ENCODE measurements at places on chromosomes 7 and 10. TPM values are rescaled to one million over a fixed set of nuclear protein-coding genes. Genes with fewer than 3 reads are reported as not detected.

DNA sequence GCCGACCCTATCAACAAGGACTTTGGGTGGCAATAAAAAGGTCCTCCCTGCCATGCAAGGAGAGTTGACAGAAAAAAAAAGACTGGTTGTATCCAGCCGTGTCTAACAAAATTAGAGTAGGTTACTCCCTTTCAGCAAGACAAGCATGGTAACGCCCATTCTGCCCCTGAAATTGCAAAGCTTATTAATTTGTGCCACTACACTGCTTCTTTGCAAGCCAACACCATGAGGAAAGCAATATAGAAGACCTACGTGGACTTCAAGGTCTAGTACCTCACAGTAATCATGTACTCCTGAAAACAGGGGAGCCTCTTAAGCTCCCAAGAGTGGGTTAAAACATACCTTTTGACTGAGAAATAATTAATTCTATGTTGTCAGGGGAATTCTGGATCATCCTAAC, 90.3 kb downstream of the FRMPD2 start:
- no peaks in the 10 kb centered on the region for H3K4me1 ChIP-seq
- H3K27ac ChIP-seq = no peak overlapping the region
- H3K36me3 ChIP-seq = no peaks in the 10 kb centered on the region
- DNase-seq = no peak
- H3K27me3 ChIP-seq = no peaks in the 10 kb centered on the region

DNA sequence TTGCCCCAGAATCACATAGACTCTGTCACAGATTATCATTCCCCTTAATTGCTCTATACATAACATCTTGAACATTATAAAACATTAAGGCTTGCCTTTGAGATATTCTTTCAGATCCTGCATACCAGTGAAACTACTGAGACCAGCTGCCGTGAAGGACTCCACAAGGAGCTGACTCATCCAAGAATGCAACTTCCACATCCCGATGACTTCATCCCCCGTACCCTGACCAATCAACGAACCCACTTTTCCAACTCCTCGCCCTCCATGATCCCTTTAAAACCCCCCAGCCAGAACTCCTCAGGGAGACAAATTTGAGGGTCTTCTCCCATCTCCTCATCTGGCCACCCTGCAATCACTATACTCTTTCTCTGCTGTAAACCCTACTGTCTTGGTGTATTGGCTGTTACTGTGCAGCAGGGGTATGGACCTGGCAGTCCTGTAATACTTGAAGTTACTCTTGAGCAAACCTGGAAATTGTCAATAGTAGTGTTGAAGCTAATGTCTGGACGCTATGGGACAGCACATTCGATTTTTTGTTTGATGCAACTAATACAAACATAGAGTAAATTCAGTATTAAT, 49.8 kb downstream of the HTR5A start:
- peaks cover 6% of the 10 kb centered on the region for H3K27me3 ChIP-seq
- H3K4me3 ChIP-seq = no peak overlapping the region
- H3K36me3 ChIP-seq = no peaks in the 10 kb centered on the region
- DNase-seq = no peak
- H3K27ac ChIP-seq = no peak overlapping the region

DNA sequence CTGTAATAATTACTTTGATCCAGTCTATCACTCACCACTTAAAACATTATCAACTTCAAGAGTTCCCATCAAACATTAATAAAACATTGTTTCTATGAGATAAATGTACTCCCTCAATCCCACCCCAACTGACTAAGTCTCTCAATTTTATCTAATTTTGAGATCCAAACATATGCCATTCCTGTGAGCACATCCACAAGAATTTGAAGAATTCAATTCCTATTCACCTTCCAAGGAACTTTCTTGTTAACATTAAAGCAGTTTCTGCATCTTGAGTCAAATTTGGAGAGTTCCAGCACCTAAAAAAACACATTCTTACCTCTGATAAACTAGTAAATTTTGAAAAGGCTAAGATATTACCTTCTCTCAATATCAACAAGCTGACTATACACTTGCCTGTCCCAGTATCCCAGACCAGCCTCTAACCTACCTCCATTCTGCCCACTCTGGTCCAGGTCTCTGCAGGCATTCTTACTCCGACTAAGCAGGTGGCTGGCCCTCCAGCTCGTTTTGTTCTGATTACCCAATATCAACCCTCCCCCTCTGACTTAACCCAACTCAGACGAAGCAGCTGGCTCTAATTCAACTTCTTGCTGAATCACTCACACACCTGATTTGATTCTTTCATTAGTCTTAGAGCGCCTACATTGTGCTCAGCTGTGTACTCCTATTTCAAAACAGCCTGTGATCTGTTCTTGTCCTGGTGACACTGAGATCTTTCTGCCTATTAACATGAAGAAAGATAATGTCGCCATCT, 275.2 kb downstream of the IPMK start:
- DNase-seq = no peak
- H3K27me3 ChIP-seq = no peaks in the 10 kb centered on the region
- no peak overlapping the region for H3K27ac ChIP-seq
- H3K4me1 ChIP-seq = no peaks in the 10 kb centered on the region
- H3K36me3 ChIP-seq = no peaks in the 10 kb centered on the region

- no peak overlapping the region for H3K27ac ChIP-seq
- DNase-seq = no peak
- H3K4me3 ChIP-seq = no peak overlapping the region
- H3K36me3 ChIP-seq = no peaks in the 10 kb centered on the region
- H3K4me1 ChIP-seq = no peaks in the 10 kb centered on the region
- peaks cover 2% of the 10 kb centered on the region for H3K27me3 ChIP-seq
Observed at GRCh38 chr7:28200598-28200997, 20.0 kb upstream of the JAZF1 start.

DNA sequence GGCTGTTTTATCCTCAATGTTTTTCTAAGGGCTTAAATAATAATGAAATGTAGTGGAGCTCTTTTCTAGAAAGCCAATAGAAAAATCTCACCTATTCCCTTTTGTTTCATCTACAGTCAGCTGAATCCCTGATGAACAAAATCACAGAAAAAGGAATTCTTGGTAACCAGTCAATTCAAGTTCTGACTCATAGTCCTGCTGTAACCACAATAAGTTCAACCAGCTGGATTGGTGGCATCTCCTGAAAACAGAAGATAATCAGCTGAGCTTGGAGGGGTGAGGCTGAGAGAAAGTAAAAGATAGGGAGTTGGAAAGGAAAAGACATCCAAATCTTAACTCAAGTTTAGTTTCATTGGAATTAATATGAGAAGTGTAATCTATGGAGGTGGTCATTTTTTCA, 772.1 kb downstream of the CCSER2 start:
- H3K27ac ChIP-seq = no peak overlapping the region
- H3K27me3 ChIP-seq = no peaks in the 10 kb centered on the region
- DNase-seq = no peak

DNA sequence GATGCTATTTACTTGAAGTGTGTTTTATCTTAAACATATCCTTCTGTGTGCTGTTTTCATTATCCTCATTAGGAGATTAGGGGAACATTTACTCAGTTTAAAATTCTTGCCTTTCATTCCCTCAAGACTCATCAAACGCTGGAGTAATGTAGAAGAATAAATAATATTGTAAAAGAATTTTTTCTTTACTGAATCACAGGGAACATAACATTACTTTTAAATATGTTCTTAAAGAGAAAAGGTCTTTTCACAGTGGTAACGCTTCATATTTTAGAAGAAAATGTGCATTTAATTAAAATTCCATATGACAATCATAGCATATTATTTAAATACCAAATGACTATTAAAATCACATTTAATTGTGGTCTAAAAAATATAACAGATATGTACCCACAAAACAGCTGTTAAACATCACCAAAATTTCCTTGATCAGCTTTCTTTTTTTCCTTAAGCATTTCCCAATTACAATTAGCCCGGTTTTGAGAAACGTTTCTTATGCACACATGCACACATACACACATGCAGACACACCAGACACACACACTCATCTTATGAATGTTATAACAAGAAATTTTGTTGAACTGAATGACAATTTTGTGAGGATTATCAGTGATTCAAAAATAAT, 102.0 kb upstream of the GLI3 start:
- no peak for DNase-seq
- no peak overlapping the region for H3K4me3 ChIP-seq
- no peak overlapping the region for H3K27ac ChIP-seq
- no peaks in the 10 kb centered on the region for H3K27me3 ChIP-seq
- H3K4me1 ChIP-seq = no peaks in the 10 kb centered on the region
- no peaks in the 10 kb centered on the region for H3K36me3 ChIP-seq

GRCh38 chr10:4215963-4216575, 431.1 kb upstream of the KLF6 start:
- H3K27ac ChIP-seq = no peak overlapping the region
- no peak overlapping the region for H3K4me3 ChIP-seq
- H3K27me3 ChIP-seq = no peaks in the 10 kb centered on the region
- no peak for DNase-seq
- no peaks in the 10 kb centered on the region for H3K36me3 ChIP-seq

DNA sequence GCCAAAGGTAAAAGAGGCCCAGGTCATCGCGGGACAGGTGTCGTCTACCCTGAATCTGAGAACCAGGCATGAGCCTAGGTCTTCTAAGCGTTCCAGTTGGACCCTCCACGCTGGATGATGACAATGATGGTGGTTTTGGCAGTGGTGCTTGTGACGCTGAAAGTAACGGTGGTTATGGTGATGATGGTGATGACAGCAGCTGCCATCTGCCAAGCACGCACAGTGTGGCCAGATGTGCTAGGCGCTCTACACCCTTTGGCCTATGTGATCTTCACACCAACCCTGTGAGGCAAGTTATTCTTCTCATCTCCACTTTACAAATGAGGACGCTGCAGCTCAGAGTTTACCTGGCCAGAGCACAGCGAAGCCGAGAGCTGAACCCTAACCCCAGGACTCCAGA, 93.9 kb downstream of the FAM53B start:
- H3K27me3 ChIP-seq = no peaks in the 10 kb centered on the region
- no peak for DNase-seq
- no peak overlapping the region for H3K4me3 ChIP-seq
- peak overlapping the region; percentile 98 for H3K27ac ChIP-seq
- peaks cover 55% of the 10 kb centered on the region for H3K36me3 ChIP-seq

GRCh38 chr10:26467639-26468038, 29.5 kb downstream of the APBB1IP start:
- peak overlapping the region; percentile 38 for H3K27ac ChIP-seq
- peaks cover 43% of the 10 kb centered on the region for H3K36me3 ChIP-seq
- no peak for DNase-seq
- H3K27me3 ChIP-seq = no peaks in the 10 kb centered on the region
- peaks cover 87% of the 10 kb centered on the region for H3K4me1 ChIP-seq

DNA sequence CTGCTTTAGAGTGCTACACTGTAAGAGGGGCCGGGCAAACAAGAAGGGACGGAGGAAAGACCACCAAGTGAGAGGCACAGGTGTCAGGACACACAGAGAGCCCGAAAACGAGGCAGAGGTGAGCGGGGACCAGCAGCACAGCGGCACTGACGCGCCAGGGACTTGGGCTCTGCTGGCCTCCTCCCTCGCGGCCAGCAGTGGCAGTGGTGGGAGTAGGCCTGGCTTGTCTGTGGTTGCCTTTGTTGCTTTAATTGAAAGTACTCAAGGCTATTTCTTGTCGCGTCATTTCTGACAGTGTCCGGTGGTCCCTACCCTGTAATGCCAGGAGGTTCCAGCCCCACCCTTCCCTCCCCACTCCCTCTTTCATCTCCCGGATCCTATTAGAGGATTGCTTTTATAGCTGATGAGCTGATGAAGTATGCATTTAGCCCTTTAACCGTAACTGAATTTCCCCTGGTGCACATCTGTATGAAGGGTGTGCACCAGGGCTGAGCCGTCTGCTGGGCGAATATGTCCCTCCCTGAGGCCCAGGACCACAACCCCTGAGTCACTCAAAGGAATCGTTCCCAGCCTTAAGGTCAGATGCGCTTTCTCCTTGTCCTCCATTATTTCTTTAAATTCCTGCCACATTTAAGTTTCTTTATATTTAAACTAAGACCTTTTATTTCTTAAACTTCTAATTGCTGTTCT, 39.5 kb upstream of the FAM20C start:
- no peak overlapping the region for H3K4me3 ChIP-seq
- H3K27ac ChIP-seq = no peak overlapping the region
- no peaks in the 10 kb centered on the region for H3K36me3 ChIP-seq
- no peaks in the 10 kb centered on the region for H3K27me3 ChIP-seq
- H3K4me1 ChIP-seq = peaks cover 10% of the 10 kb centered on the region

DNA sequence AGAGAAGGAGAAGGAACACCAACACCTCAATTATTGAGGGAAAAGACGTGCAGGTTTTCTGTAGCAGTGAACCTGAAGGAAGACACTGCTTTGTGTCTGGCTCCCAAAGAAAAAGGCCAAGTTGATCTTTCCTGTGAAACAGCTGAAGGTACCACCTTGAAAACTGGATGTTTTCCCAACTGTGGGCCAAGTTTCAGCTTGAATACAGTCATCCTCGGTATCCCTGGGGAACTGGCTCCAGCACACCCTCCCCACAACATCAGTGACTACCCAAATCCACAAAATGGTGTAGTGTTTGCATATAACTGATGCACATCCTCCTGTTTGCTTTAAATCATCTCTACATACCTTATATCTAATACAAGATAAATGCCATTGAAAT, 297.0 kb upstream of the PITRM1 start:
- H3K36me3 ChIP-seq = no peaks in the 10 kb centered on the region
- H3K27ac ChIP-seq = peak overlapping the region; percentile 45
- DNase-seq = no peak
- H3K4me1 ChIP-seq = peaks cover 37% of the 10 kb centered on the region
- H3K27me3 ChIP-seq = no peaks in the 10 kb centered on the region

GRCh38 chr10:122478971-122479370, 17.6 kb downstream of the HTRA1 start:
- peaks cover 8% of the 10 kb centered on the region for H3K4me1 ChIP-seq
- H3K4me3 ChIP-seq = no peak overlapping the region
- H3K36me3 ChIP-seq = no peaks in the 10 kb centered on the region
- H3K27me3 ChIP-seq = no peaks in the 10 kb centered on the region
- no peak for DNase-seq
- no peak overlapping the region for H3K27ac ChIP-seq

GRCh38 chr10:114906981-114907380, 31.0 kb upstream of the TRUB1 start:
- H3K4me3 ChIP-seq = no peak overlapping the region
- H3K27ac ChIP-seq = no peak overlapping the region
- H3K4me1 ChIP-seq = no peaks in the 10 kb centered on the region
- no peaks in the 10 kb centered on the region for H3K27me3 ChIP-seq
- no peak for DNase-seq

DNA sequence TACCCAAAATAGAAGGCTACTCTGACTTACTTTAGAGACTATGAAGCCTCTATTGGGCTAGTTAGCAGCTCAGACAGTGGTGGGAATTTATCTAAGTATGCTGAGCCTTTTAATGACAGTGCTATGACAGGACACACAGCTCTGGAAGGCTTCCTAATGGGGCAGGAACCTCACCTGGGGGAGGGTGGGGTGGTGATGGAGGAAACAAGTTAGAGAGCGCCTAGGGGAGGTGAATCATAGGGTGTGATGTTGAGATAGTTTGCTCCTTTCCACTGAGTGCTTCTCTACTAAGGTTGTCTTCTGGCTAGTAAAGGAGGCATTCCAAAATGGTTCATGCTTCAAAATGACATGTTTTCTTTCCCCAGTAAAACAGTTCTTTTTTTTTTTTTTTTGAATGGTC, 42.1 kb downstream of the PPP1R9A start:
- no peaks in the 10 kb centered on the region for H3K27me3 ChIP-seq
- H3K36me3 ChIP-seq = no peaks in the 10 kb centered on the region
- no peaks in the 10 kb centered on the region for H3K4me1 ChIP-seq
- no peak overlapping the region for H3K27ac ChIP-seq

GRCh38 chr7:100430493-100431285, 1.1 kb downstream of the MEPCE start:
- H3K4me3 ChIP-seq = peak overlapping the region; percentile 84
- no peak for DNase-seq
- H3K36me3 ChIP-seq = peaks cover 34% of the 10 kb centered on the region

Gene PON2
- 21.6 TPM for total RNA-seq

Gene CFAP46
- 0.09 TPM for total RNA-seq

Gene GIMAP8
- total RNA-seq = 6.1 TPM

Gene PSMC2
- 187 TPM for total RNA-seq

Gene HYAL4
- 0.05 TPM for total RNA-seq

Gene AKR1C1
- 1.4 TPM for total RNA-seq

Gene CFAP43
- total RNA-seq = 0.52 TPM

Gene CTBP2
- 7.1 TPM for total RNA-seq

Data from thymus (tissue), 14 donors.